Ascending aorta (tissue), 2 donors: ENCODE measurements at places on chromosomes 13 and 19.

DNA sequence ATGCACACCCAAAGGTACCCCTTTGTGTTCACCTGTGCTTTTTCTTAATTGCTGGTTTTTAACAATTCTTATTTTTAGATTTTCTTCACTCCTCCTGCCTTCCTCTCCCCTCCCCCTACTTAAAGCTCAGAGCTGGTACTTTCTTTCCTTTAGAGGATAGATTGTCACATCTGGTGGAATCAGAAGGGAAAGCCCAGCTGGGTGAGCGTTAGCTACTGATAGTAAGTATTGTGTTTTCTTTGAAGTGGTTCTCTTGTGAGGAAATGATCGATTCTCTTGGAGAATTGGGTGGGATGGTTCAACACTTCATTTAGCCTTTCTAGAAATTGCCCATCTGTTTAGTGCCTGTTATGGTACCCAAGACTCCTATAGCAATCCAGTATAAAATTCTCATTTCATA lies 84.8 kb downstream of the FLT1 start:
- no peak overlapping the region for H3K4me3 ChIP-seq
- H3K36me3 ChIP-seq = no peaks in the 10 kb centered on the region
- no peak for DNase-seq
- no peaks in the 10 kb centered on the region for H3K27me3 ChIP-seq
- H3K27ac ChIP-seq = no peak overlapping the region

- no peaks in the 10 kb centered on the region for H3K36me3 ChIP-seq
- H3K4me3 ChIP-seq = no peak overlapping the region
- no peaks in the 10 kb centered on the region for H3K27me3 ChIP-seq
- H3K27ac ChIP-seq = no peak overlapping the region
- DNase-seq = no peak
These were observed 81.1 kb upstream of the SIAH3 start for GRCh38 chr13:45932676-45933075.

GRCh38 chr13:89457977-89458376 lies 1786.8 kb downstream of the SLITRK5 start:
- no peaks in the 10 kb centered on the region for H3K36me3 ChIP-seq
- H3K27ac ChIP-seq = no peak overlapping the region
- no peak for DNase-seq

DNA sequence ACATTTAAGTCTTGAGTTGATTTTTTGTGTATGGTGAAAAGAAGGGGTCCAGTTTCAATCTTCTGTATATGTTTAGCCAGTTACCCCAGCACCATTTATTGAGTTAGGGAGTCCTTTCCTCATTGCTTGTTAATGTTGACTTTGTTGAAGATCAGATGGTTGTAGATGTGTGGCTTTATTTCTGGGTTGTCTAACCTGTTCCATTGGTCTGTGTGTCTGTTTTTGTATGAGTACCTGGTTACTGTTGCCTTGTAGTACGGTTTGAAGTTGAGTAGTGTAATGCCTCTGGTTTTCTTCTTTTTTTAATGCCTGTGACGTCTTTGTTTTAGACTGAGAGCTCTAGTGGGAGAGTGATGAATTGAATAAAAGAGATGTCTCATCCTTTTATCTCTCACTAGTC lies 83.2 kb downstream of the NBEA start:
- no peak for DNase-seq
- no peak overlapping the region for H3K27ac ChIP-seq
- H3K4me3 ChIP-seq = no peak overlapping the region
- no peaks in the 10 kb centered on the region for H3K4me1 ChIP-seq
- no peaks in the 10 kb centered on the region for H3K36me3 ChIP-seq

GRCh38 chr13:80563439-80563838 lies 222.5 kb upstream of the SPRY2 start:
- H3K36me3 ChIP-seq = no peaks in the 10 kb centered on the region
- H3K27me3 ChIP-seq = no peaks in the 10 kb centered on the region
- no peaks in the 10 kb centered on the region for H3K4me1 ChIP-seq

- H3K4me3 ChIP-seq = peak within 1 kb of the TSS; percentile 43
- H3K27ac ChIP-seq = no peak within 1 kb of the TSS
- no peaks in the 10 kb centered on the region for H3K27me3 ChIP-seq
- DNase-seq = no peak
- H3K4me1 ChIP-seq = no peaks in the 10 kb centered on the region
These were observed at the start of gene ZNF98 for GRCh38 chr19:22422211-22422610. TSS of gene ZNF98 (minus strand) at chr19:22422346. CDS start at chr19:22422224, 122 bp downstream.

- no peak overlapping the region for H3K4me3 ChIP-seq
- H3K4me1 ChIP-seq = no peaks in the 10 kb centered on the region
- H3K36me3 ChIP-seq = no peaks in the 10 kb centered on the region
- H3K27me3 ChIP-seq = no peaks in the 10 kb centered on the region
These were observed 748.2 kb downstream of the DIAPH3 start for GRCh38 chr13:59415498-59415897.

- H3K4me1 ChIP-seq = no peaks in the 10 kb centered on the region
- no peak overlapping the region for H3K4me3 ChIP-seq
- no peaks in the 10 kb centered on the region for H3K36me3 ChIP-seq
- no peaks in the 10 kb centered on the region for H3K27me3 ChIP-seq
- no peak overlapping the region for H3K27ac ChIP-seq
These were observed 33.7 kb downstream of the NFILZ start for GRCh38 chr19:8663920-8664670.

- no peak overlapping the region for H3K4me3 ChIP-seq
- no peaks in the 10 kb centered on the region for H3K27me3 ChIP-seq
- H3K36me3 ChIP-seq = no peaks in the 10 kb centered on the region
- no peak for DNase-seq
- H3K27ac ChIP-seq = no peak overlapping the region
These were observed 45.2 kb downstream of the SOX21 start for GRCh38 chr13:94667190-94667589.

GRCh38 chr19:56905631-56906150 lies 65.2 kb upstream of the PEG3 start:
- H3K36me3 ChIP-seq = no peaks in the 10 kb centered on the region
- no peak for DNase-seq
- H3K27ac ChIP-seq = no peak overlapping the region
- H3K4me1 ChIP-seq = no peaks in the 10 kb centered on the region

DNA sequence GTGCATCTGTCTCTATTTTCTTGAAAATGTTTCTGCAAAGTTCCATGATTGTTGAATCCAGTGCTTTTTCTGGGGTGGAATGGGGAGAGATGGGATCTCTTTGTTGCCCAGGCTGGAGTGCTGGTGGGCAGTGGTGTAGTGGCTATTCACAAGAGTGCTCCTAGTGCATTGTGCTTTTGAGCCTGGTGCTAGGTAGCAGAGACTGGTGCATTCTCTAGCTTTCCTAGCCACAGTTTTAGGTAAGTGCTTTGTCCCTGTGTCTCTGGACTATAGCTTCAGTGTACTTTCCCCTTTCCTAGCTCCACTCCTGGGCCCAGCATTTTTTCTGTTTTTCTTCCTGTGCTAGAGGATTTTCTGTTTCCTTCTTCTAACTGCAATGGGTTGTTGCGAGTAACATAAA lies 825.6 kb downstream of the SLITRK6 start:
- no peaks in the 10 kb centered on the region for H3K27me3 ChIP-seq
- no peak for DNase-seq
- no peak overlapping the region for H3K27ac ChIP-seq
- H3K36me3 ChIP-seq = no peaks in the 10 kb centered on the region

DNA sequence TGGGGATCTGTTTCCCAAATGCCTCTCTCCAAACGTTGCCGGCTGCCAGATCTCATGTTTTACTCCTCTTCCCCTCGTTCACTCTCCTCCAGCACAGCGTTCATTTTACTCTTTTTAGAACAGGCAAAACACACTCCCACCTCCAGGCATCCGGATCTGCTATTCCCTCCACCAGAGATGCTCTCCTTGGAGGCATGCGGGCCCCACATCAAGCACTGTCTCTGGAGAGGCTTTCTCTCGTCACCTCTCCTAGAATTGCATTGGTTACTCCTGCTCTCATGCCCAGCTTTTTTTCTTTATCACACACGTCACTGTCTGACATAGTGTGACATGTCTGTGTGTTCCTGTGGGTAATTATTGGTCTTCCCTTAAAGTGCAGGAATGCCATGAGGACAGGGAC lies 20.1 kb upstream of the MYADM start:
- no peak for DNase-seq
- no peak overlapping the region for H3K4me3 ChIP-seq
- no peaks in the 10 kb centered on the region for H3K36me3 ChIP-seq
- H3K27me3 ChIP-seq = no peaks in the 10 kb centered on the region
- H3K4me1 ChIP-seq = no peaks in the 10 kb centered on the region
- H3K27ac ChIP-seq = no peak overlapping the region

DNA sequence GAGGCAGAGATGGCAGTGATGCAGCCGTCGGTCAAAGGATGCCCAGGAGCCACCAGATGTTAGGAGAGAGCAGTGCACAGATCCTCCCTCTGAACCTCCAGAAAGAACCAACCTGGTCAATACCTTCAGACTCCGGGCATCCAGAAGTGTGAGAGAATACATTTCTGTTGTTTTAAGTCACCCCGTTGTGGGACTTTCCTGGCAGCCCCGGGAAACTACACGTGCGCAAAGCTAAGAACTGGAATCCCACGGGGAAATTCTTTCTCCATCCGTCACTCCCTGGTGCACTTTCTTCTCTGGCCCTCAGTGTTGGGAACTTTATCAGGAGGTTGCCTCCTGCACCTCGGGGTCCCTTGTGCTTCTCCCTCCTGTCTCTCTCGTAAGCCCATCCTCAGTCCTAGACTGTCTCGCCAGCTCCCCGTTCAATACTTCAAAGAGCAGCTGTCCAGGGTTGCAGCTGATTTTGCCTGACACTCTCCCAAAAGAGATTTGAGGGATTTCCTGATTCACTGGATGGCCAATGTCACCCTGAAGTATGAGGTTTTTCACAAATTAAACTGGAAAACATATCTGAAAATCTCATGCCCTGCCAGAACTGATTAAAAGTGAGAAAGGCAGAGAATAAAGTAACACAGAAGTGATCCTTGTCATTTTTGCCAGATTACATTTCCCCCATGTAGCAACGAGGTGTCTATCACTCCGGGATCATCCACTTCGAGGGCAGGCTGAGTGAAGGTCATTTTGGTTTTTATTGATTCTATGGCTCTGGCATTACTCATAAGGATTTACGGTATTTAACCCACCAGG lies 136.8 kb downstream of the DCT start:
- no peaks in the 10 kb centered on the region for H3K4me1 ChIP-seq
- H3K27ac ChIP-seq = peak overlapping the region; percentile 59
- H3K4me3 ChIP-seq = peak overlapping the region; percentile 38
- H3K36me3 ChIP-seq = no peaks in the 10 kb centered on the region

- no peak for DNase-seq
- H3K36me3 ChIP-seq = no peaks in the 10 kb centered on the region
- H3K27me3 ChIP-seq = no peaks in the 10 kb centered on the region
- no peak overlapping the region for H3K27ac ChIP-seq
- H3K4me3 ChIP-seq = no peak overlapping the region
- no peaks in the 10 kb centered on the region for H3K4me1 ChIP-seq
These were observed 25.0 kb downstream of the GRIN2D start for GRCh38 chr19:48418317-48419064.
